Activated CD8-positive, alpha-beta memory T cell treated with anti-CD3 and anti-CD28 coated beads for 36 hours (primary cell): ENCODE measurements at places on chromosomes 2 and 18. TPM values are rescaled to one million over a fixed set of nuclear protein-coding genes. Genes with fewer than 3 reads are reported as not detected.

Gene SULT1C4
- total RNA-seq = not detected

Gene PIEZO2
- not detected for total RNA-seq

Gene SNED1
- total RNA-seq = 0.53 TPM

Gene C2orf66
- total RNA-seq = not detected

Gene DNAJC5G
- not detected for total RNA-seq

Gene FBXO15
- 1.1 TPM for total RNA-seq

Gene HNMT
- not detected for total RNA-seq

Gene RFX8
- total RNA-seq = 0.11 TPM

Gene VIT
- not detected for total RNA-seq

Gene ABHD1
- 0.34 TPM for total RNA-seq

Gene ORMDL1
- 83.3 TPM for total RNA-seq

Gene TMEM169
- total RNA-seq = 0.48 TPM

Gene COMMD1
- 37.8 TPM for total RNA-seq

Gene DLX1
- not detected for total RNA-seq

Gene CNOT9
- 138 TPM for total RNA-seq

Gene CRYGD
- total RNA-seq = not detected

Gene UGT1A1
- not detected for total RNA-seq

Gene FKBP7
- 3.7 TPM for total RNA-seq

Gene ANKRD29
- total RNA-seq = not detected

Gene PROKR1
- total RNA-seq = 0.08 TPM

Gene CNDP1
- total RNA-seq = not detected

Gene IL1F10
- total RNA-seq = not detected

Gene CRACDL
- total RNA-seq = 0.04 TPM

Gene HOXD1
- not detected for total RNA-seq

Gene SCTR
- not detected for total RNA-seq

Gene LBH
- total RNA-seq = 123 TPM

Gene SERPINB5
- total RNA-seq = not detected

Gene HOXD4
- not detected for total RNA-seq

Gene UGT1A3
- total RNA-seq = not detected

Gene ZAP70
- 201 TPM for total RNA-seq

Gene ALMS1
- 22.8 TPM for total RNA-seq
